Omental fat pad (tissue), 4 donors: ENCODE measurements at places on chromosomes 4 and X.

DNA sequence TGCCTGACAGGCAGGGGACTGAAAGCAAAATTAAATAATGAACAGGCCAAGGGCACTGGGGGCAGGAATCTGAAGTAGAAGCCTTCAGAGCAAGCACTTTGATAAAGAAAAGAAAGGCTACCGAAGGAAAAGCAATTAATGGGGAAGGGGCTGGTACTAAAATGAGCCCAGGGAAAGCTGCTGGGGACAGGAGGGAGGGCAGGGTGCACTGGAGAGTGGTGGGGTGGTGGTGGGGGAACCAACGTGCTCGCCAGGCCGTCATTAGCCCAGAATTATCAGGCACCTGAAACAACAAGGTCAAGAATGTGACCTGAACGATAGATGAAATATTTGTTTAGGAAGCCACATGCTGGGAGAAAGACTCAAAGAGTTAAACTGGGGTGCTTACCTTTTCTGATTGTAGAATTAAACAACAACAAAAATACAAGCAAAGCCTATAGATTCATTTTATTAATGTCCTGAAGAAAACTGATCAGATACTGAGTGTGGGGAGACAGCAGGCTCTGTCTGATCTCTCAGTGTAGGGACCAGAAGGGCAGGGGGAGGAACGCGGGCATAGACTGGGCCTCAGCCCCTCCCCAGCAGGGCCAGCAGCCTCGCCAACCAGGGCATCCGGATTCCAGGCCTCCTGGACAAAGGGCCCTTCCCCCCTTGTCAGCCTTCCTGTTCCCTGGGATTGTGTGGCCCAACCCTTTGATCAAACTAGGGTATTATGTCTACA lies 239.7 kb upstream of the KLF3 start:
- DNase-seq = no peak

GRCh38 chr4:129322920-129323319 lies 227.0 kb downstream of the C4orf33 start:
- no peak for DNase-seq

DNA sequence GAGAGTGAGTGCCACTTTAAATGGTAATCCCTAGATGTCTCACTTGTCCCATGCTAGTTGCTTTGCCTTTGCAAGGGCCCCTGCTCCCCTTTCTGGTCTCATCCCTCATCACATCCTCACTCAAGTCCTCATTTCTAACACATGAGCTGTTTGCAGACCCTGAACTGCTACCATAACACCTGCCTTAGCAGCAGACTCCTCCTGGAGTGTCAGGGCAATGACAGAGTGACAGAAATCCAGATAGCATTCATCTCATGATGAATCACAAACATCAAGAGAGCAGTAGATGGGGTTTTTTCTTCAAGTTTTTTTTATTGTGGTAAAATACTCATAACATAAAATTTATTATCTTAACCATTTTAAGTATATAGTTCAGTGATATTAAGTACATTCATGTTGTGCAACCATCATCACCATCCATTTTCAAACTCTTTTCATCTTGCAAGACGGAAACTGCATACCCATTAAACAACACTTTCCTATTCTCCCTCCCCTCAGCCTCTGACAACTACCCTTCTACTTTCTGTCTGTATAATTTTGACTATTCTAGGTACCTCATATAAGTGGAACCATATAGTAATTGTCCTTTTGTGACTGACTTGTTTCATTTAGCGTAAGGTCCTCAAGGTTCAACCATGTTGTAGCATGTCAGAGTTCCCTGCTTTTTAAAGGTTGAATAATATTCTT lies 133.2 kb upstream of the RPS6KA3 start:
- DNase-seq = no peak

GRCh38 chrX:149629730-149630387 lies 1.7 kb downstream of the TMEM185A start:
- DNase-seq = no peak

DNA sequence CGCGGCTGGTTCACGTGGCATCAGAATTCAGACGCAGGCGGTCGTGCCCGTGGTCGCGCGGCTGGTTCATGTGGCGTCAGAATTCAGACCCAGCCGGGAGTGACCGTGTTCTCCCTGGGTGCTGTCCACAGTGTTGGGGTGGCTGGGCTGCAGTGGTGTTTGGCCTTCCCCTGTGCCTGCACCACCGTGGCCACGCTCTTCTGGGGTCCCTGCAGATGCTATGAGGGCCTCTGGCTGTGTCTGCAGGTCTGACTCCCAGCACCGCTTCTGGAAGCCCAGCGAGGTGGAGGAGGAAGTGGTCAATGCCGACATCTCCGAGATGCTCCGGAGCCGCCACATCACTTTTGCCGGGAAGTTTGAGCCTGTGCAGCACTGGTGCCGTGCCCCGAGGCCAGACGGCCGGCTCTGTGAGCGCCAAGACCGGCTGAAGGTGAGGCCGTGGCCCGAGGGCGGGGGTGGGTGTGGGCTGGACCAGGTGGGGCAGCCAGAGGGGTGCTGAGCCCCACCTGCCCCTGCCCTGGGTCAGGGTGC lies 26.4 kb downstream of the NKX1-1 start:
- no peak for DNase-seq

DNA sequence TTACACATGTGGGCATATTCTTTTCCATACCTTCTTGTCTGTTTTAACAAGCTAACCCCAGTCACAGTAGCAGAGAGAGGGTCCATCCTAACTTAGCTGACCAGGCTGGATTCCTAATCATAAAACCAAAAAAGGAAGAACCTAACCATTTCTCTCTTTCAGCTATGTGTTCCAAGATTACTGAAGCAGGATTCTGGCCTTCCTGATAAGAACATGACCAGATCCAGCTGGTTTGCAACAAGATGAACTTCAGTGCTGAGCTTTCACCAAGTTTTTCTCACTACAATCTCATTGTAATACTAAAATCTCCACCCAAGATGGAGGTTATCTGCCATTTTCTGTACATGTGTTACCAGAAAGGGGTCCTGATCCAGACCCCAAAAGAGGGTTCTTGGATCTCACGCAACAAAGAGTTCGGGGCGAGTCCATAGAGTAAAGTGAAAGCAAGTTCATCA lies 20.4 kb upstream of the UBA6 start:
- DNase-seq = no peak

- no peak for DNase-seq
Observed at GRCh38 chrX:16577483-16578029, 72.4 kb upstream of the S100G start.

- no peak for DNase-seq
Observed at GRCh38 chr4:52643785-52644244, 15.3 kb downstream of the USP46 start.

- DNase-seq = no peak
Observed at GRCh38 chr4:127978930-127979329, 13.7 kb downstream of the ABHD18 start.

GRCh38 chr4:60737858-60738257 lies 462.3 kb upstream of the ADGRL3 start:
- DNase-seq = no peak

DNA sequence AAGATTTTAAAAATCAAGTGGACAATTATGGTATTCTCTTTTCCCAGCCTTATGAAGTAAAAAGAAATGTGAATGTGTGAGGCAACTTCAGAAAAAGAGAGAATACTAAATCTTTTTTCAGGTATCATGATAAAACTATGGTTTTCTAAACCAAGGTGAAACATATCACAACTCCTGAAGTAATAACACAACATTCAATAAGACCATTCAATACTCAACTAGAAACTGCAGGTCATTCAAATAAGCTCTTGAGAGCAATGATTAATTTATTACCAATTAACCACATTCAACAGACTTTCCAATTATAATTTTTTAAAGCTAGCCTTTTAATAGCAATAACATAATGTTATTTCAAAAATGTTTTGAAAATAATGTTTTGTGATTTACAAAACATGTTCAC lies 35.8 kb downstream of the SLC10A7 start:
- DNase-seq = no peak

DNA sequence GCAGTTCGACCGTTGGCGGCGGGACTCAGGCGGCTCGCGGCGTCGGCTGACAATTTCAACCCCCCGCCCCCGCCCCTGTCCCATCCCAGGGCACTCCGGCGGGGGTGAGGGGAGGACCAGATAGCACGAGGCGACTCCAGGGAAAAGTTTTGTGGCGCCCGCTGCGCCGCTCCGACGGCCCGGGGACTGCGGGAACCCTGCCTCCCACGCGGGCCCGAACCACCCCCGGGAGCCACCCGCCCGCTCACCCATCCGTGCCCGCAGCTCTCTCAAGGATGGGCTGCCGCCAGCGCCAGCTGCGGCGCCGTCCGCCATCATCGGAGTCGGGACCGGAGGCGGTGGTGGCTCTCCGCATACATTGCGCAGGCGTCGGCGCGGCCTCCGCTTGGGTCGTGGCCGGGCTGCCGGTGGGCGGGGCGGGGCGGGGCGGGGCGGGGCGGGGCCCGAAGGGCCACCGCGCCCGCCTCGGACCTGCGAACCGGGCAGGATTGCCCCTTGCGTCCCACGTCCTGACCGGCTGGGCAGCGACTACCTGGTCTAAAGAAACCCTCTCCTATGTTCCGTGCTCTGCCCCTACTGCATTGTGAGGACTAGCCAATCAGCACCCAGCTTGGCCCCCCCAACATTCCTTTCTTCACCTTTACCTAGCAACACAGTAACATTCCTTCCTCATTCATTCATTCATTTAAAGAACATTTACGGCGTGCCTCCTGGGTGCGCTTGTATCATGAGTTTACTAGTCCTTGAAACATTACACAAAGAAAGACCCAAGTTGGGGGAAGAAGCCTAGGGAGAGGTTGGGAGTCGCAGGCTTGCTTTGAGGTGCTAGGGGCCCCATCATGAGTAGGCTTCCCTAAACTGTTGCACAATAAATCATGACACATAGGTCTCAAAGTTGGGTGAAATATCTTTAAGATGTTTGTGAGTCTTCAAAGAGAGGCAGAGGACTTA lies at the start of gene MAP7D3:
TSS of gene MAP7D3 (minus strand) at position 360 of the 951 bp plus-strand sequence. CDS start at position 318, 42 bp downstream.
- no peak for DNase-seq

- no peak for DNase-seq
Observed at GRCh38 chr4:173074501-173074946, 94.1 kb upstream of the GALNT7 start.

DNA sequence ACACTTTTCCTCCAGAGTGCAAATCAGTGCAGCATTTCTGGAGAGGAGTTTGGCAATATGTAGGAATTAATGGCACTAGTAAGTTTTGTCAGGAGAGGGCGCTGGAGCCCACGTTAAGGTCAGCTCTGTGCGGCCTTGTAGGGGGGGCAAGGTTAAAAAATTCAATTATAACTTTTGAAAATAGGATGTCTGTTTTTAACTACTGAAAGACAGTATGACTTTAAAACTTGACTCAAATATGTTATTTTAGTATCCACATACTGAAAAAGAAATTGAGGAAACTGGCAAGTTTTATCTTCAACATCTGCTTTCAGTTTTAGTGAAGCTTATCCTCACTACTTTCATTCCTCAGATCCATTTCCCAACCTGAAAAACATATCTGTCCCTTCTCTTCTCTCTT lies 30.9 kb upstream of the HSD17B13 start:
- DNase-seq = no peak
